Activated CD8-positive, alpha-beta memory T cell treated with anti-CD3 and anti-CD28 coated beads, Interleukin-2, amount 50 U/mL, for 48 hours (primary cell): ENCODE measurements at places on chromosomes 5 and 9.

DNA sequence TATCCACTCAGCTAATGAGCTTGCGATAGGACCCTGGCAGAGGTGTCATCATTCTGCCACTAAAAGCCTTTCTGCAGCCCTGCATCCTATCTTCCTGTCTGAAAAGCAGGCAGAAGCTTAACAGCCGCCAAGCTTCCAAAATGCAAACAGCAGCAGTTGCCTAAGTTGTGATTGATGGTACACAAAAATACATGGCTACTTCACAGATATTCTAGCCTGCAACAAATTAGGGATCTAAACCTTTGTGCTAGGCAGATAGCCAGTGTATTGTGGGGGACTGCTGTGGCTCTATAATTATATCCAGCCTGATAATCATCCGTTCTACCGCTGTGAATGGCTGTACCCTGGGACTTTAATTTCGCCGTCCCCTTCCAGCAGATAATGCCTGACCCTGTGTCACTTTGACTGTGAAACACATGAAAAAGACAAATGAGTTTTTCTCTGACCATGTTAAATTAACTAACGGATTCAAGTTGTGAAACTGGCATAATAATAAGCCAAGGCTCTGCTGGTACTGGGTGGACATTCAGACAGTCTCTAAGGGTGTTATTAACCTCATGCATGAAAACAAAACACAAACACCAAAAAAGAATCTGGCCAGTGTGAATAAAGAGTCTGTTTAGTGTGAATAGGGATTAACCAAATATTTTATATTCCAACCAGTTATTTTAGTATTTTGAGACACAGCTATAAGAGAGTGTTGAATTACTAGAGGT is 45.9 kb downstream of the SEMA6A start:
- no peak for DNase-seq

GRCh38 chr9:13377171-13377925 is 97.9 kb upstream of the MPDZ start:
- DNase-seq = no peak

GRCh38 chr5:23147625-23148024 is 294.5 kb upstream of the CDH12 start:
- DNase-seq = no peak

DNA sequence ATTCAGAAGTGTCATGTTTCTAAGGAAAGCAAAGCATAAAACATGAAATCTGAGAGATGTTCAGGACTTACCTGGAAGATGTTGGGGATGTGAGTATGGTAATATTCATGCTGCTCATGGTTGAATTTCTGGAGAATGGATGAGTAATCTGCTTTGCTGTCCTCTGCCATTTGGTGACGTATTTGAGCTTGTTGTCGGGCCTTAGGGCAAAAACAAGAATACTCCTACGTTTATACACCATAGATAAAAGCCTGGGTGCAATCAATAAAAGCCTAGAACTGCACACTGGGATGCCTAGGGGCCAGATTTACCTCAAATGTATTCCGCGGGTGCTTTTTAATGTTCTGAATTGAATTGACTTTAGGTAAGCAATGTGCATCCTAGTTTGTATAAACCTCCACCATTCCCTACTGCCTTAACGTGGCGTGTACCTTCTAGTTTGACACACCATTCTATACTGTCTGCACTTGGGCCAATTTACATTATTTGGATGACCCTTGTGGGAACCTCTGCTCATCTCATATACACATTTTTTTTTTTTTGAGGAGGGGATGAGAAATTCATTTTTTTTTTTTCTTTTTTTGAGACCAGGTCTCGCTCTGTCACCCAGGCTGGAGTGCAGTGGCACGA is 94.4 kb downstream of the USP20 start:
- no peak for DNase-seq

- DNase-seq = no peak
Observed at GRCh38 chr5:56164376-56164775, 68.8 kb downstream of the ANKRD55 start.

GRCh38 chr9:98736226-98736625 is 27.5 kb upstream of the GABBR2 start:
- DNase-seq = no peak

GRCh38 chr5:168447808-168448207 is 38.5 kb upstream of the RARS1 start:
- no peak for DNase-seq

DNA sequence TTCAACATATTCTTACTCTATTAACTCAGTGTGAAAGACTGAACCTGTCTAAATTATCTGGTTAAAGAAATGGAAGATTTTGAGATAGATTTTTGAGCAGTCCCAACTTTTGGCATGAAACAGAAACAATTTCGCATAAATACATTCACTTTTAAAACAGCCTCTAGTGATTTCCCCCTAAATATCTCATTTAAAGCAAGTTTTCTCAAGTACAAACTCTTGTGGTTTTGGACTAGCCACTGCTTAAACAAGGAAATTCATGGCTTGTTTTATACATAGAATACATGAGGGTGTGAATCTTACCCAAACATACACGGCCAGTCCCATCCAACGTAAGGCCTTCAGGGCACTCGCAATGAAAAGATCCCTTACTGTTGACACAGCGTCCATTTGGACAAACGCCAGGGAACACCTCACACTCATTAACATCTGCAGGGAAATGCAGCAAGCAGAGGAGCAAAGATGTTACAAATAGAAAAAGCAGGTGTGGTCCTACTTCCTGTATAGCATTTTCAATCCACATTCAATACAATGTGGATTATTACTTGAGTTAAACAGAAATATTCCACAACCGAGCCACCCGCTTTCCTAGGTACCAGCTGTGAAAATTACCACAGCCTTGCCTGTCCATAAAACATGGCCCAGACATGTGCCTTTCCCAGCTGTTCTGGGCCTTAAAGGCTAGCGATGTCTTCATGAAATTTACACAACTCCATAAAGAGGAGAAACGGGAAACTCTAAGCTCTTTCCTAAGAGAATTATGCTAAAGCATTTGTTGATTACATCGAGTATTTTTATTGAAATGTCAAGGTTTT is 188.8 kb downstream of the FBN2 start:
- DNase-seq = no peak

GRCh38 chr5:130975847-130976246 is 189.2 kb downstream of the HINT1 start:
- DNase-seq = no peak

- no peak for DNase-seq
Observed at GRCh38 chr5:134227259-134227658, 1.4 kb upstream of the PPP2CA start.

GRCh38 chr5:61159070-61159469 is 3.2 kb downstream of the SMIM15 start:
- no peak for DNase-seq

DNA sequence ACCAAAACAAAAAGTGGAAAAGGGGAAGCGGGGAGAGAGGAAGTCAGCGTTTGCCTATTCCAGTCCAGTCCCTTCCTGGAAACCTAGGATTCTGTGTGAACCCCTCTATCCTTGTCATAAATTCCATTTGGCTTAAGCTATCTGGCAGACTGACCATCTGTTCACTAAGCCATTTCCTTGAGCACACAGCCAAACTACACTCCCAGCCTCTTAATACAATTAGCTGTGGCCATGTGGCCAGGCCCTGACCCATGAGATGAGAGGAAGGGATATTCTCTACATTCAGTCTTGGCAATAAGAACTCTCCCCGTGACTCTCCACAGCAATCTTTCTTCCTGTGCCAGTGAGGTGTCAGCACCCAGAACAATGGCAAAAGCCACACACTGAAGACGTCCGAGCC is 424.8 kb downstream of the TLE1 start:
- DNase-seq = no peak

- DNase-seq = no peak
Observed at GRCh38 chr5:172943283-172943841, 15.9 kb upstream of the RPL26L1 start.

DNA sequence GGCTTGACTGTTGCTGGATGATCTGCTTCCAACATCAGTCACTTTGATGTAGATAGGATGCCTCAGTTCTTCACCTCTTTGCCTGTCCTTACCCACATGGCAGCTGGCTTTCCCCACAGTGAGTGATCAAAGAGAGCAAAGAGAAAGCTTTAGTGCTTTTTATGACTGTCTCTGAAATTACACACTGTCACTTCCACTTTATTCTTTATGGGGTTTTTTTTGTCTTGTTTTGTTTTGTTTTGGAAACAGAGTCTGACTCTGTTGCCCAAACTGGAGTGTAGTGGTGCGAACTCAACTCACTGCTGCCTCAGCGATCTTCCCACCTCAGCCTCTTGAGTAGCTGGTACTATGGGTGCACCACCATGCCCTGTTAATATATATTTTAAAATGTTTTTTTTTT is 32.4 kb upstream of the C5orf24 start:
- DNase-seq = no peak

- DNase-seq = no peak
Observed at GRCh38 chr5:139881143-139881733, 85.6 kb downstream of the PSD2 start.

DNA sequence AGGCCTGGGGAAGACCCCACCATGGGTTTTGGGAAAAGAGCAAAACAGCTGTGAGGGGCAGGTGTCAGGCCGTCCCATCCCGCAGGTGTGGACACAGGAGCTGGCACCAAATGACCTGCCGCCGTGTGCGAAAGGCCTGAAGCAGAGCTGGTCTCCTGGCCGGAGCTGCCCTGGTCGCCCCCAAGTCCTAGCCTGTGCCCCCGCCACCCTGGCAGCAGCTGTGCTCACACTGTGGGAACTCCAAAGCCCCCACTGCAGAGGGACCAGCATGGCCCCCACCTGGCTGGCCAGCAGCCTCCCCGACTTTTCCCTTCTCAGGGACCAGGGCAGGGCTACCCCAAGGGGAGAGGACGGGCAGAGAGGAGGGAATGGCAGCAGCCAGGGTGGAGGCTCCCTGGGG is 88.4 kb downstream of the KCNT1 start:
- no peak for DNase-seq

GRCh38 chr5:151692312-151692711 is 5.6 kb upstream of the SPARC start:
- no peak for DNase-seq

- DNase-seq = no peak
Observed at GRCh38 chr5:15214010-15214409, 286.0 kb upstream of the FBXL7 start.

GRCh38 chr5:135869276-135869675 is 26.4 kb downstream of the IL9 start:
- no peak for DNase-seq

- DNase-seq = no peak
Observed at GRCh38 chr5:178984145-178985072, 10.7 kb downstream of the GRM6 start.
